Stimulated activated CD4-positive, alpha-beta T cell treated with anti-CD3 and anti-CD28 coated beads, Interleukin-1b, Interleukin-23, amount 100 ng/mL, for 48 hours (primary cell): ENCODE measurements at places on chromosomes 2 and 18.

DNA sequence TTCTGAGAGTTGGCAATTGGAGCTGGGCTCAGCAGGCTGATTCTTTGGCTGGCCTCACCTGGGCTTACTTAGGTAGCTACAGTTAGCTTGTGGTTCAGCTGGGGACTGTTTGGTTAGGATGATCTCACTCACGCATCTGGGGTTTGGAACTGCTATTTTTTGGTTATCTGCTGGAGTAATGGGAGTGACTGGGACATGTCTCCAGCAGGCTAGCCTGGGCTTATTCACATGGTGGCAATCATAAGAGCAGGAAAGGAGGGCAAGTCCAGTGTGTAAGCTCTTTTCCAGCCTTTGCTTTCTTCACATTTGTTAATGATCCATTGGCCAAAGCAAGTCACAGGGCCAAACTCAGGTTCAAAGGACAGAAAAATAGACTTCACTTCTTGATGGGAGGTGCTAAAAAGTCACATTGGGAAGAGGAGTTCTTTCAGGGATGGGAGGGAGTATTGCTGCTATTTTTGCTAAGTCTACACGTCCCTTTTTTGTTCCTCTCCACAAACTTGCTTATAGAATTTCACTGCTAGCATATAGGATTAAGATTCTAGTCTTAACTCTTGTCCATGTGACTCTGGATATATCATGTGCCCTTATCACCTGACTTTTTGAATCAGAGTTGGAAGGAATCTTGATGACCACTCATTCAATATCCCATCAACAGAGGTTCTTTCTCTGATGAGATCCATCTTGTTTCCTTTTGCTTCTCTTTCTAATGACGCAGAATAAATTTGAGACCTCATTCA, 174.0 kb downstream of the ZFP36L2 start:
- DNase-seq: no peak

- DNase-seq: peak; percentile 31
Measured at GRCh38 chr2:118847762-118848172, 319 bp upstream of the EN1 start.

DNA sequence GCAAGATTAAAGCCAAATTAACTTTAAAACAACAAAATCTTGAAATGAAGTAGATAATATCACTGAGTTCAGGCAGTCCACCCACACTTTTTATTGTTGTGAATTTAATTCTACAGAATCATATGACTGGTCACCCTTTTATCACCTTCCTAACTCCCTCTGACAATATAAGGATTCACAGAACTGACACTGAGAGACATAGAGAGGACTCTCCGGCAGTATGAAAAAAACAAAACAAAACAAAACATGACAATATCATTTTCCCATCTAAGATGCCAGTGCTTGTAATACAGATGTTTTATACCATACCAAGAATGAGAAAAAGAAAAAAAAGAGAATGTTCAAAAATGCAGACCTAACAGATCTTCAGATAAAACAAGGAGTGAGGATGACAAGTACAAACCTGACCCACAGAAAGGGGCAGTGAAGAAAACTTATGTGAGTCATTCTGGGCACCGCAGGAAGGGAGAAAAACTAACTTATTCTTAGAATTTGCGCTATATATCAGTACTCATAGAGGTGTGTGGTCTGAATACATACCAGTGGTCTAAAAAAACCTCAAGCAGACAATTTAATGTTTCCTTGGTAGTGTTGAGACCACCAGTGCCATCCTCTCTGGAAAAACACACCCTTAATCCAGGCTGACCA, 136.6 kb downstream of the ZAP70 start:
- no peak for DNase-seq

- DNase-seq: no peak
Measured at GRCh38 chr2:101518578-101519492, 43.9 kb upstream of the RFX8 start.

DNA sequence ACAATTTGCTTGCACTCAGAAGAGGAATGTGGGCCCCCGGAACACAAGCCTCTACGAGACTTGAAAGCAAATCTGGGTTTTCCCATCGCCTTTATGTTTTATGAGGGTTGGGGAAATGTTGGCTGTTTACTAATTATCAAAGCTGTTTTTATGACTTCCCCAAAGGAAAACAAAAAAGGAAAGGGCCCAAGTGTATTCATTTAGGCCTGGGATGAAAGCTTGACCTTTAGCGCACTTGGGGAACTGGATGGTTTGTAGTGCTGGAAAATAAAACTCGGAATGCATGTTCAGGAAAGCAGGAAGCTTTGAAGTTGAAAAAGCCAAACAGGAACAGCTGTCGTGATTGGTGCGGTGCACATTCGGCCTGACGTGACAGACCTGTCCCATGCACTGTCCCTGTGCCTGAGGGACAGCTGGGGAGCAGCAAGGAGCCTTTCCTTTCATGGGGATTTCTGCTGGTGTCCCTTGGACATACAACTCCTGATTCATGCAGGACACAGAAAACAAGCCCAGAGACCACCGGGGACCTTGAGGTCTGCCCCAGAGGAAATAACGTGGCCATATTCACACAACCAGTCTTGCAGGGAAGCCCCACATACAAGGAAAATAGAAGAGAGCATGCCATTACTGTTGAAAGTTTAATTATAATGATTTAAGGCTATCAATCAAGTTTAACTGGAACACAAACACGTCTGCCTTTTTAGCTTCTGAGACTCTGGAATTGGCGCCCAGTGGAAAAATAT, 169.7 kb upstream of the APCDD1 start:
- DNase-seq: no peak

DNA sequence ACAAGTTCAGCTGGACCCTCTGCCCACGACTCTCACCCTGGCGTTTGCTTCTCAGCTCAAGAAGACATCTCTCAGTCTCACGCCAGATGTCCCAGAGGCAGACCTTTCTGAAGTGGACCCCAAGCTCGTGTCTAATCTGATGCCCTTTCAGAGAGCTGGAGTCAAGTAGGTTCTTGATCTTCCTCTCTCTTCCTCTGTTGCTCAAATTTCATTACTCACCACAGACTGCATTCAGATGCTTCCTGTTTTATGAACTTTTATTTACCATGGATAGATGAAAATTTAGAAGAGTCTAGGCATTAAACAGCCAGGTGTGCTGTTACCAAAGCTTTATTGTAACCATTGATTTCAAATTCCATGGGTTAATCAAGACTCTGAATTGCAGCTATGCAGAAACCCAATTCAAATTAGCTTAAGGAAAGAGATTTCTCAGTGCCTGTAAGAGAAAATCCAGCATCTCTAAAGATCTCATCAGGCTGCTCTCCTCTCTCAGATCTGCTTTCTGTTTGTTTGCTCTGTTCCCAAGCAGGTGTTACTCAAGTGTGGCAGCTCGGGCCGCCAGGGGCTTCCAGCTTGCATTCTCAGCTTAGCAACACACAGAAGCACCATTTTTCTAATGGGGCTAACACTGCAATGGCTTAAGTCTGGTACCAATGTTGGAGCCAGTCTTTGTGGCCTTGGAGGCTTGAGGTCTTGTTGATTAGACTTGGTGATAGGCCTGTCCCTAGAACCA, 16.5 kb downstream of the SMARCAL1 start:
- DNase-seq: no peak

- no peak for DNase-seq
Measured at GRCh38 chr18:23967321-23968089, 47.0 kb upstream of the TTC39C start.

- no peak for DNase-seq
Measured at GRCh38 chr2:147325990-147326389, 518.8 kb upstream of the ACVR2A start.

DNA sequence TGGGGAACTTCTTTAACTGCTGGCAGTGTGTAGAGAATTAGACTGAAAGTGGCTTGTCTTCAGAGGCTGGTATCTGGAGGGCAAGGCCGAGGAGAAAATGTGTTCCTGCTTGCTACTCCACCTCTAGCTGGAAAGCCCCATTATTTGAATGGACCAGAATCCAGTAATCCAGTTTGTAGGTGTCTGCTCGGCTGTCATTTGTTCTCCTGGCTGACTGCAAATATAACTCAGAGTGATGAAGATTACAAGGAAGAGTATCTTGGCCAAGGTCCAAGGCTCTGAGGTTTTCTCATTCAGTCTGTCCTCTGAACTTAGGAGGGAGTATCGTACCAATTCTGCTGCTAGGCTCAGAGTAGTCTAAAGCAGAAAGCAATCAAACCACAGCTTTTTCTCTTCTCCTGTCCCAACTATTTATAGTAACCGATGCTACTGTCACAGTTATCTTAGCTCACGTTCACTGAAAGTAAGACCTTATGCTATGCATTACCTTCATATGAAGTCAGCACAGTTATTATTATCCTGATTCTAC, 228.6 kb downstream of the SETBP1 start:
- no peak for DNase-seq

DNA sequence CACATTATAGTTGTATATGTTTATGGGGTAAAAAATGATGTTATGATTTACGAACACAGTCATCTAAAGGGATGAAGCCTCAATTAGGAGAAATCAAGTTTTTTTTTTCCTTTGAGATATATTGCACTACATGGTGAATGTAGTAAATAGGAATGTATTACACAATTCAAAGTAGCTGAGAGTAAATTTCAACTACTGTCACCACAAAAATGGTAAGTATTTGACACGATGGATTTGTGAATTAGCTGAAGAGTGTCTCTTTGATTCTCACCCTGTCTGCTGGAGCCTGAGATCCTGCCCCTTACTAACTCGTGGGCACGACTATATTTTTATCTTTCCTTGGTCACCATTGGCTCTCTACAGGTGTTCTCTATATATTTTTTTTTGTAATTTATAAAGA, 540.4 kb upstream of the DSEL start:
- no peak for DNase-seq

DNA sequence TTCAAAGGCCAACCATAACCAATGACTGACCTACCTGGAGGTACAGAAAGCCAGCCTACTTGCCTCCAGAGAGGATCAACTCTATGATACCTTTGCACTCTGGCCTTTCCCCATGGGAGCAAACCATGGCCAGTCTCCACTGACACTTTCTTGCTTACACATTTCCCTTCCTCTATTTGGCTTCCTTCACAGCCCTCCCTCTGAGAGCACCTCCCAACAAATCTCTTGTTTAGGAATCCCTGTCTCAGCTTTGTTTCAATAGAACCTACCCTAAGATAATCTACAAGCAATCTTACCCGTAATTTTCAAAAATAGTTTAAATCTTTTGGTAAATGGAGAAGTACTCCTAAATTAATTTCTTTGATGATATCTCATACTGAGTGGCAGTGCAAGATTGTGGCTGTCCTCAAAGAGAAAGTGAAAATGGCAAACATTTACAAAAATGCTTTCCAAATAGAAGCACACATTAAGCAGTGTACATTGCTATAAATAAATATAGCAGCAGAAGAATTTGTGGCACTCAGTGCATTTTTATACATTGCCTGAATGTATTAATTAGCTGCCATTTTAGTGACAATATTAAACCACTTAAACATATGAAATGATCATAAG, 140.6 kb downstream of the CCDC148 start:
- no peak for DNase-seq

DNA sequence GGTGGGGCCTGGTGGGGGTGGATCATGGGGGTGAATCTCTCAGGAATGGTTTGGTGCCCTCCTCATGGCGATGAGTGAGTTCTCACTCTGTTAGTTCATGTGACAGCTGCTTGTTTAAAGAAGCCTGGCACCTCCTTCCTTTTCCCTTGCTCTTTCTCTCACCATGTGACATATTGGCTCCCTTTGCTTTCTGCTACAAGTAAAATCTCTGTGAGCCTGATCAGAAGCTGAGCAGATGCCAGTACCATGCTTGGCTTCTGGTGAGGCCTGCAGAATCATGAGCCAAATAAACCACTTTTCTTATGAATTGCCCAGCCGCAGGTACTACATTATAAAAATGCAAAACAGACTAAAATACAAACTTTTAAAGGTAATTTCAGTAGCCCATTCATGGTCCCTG, 73.4 kb upstream of the TEX51 start:
- no peak for DNase-seq

DNA sequence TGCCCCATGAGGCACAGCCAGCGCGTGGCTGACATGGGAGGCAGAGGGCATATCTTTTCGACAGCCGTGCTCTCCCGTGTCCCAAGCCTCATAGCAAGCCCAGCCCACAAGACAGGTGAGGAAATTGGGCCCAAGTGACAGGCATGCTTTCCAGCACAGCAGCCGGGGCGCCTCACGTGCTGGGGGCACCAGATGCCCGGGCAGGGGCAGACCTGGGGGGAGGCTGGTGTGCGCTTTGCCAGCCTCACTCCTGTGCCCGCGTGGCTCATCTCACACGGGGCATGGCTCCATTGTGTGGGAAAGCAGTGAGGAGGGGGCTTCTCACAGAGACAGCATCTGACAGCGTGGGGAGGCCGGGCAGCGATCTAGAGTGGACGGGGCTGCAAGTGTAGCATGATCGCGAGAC, 93.2 kb downstream of the USP40 start:
- DNase-seq: no peak

DNA sequence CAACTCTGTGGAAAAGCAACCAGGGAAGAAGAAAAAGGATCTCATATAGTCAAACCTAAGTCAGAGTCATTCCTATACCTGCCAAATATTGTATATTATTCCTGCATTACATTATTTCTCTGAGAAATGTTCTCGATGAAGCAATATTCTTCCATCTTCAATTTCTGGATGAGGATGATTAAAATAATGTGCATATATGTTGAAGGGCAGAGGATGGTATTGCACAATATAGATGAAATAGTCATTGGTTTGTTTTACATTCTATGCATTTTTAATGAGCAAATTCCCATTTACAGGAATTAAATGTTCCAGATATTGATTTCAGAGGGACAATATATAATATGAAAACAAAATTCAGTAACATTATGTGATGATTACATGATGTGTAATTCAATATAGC, 545.2 kb downstream of the STK39 start:
- DNase-seq: no peak

DNA sequence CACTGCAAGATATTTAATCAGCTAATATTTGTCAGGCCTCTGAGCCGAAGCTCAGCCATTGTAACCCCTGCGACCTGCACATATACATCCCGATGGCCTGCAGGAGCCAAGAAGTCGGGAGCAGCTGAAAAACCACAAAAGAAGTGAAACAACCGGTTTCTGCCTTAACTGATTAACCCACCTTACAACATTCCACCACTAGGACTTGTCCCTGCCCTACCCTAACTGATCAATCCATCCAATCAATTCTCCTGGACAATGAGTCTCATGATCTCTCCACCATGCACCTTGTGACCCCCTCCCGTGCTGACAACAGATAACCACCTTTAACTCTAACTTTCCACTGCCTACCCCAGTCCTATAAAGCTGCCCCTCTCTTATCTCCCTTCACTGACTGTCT, 945.4 kb upstream of the GYPC start:
- no peak for DNase-seq

DNA sequence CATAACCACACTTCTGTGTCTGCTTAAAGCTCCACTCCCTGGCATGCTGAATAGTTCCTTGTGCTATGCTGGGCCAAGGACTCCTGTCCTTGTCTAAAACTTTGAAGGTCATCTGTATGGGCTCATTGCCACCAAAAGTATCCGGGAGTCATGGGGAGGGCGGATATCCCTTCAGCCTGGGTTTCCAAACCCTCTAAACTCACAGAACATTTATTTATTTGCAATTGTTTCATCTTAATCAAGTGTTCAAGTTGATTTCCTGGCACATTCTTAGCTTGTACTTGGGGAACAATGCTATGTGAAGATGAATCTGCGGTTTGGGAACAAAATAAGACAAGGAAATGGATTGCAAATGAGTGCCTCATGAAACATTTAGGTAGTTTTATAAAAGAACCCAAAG, 1.8 kb downstream of the NOSTRIN start:
- no peak for DNase-seq

- no peak for DNase-seq
Measured at GRCh38 chr2:10204326-10205161, 82.0 kb downstream of the RRM2 start.

- DNase-seq: peak; percentile 0
Measured at GRCh38 chr18:79403723-79404566, 8.2 kb downstream of the NFATC1 start.

GRCh38 chr2:102310964-102311640, at the start of gene IL1RL1:
Gene IL1RL1 (plus strand): TSS chr2:102311563. CDS start chr2:102338265, 26,702 bp downstream.
- DNase-seq: no peak
